ENCODE measurements at places on chromosomes 12 and 14. TPM values are rescaled to one million over a fixed set of nuclear protein-coding genes. Genes with fewer than 3 reads are reported as not detected.
A peak's percentile ranks its signal among the peaks of the same experiment; 100 is the strongest.

DNA sequence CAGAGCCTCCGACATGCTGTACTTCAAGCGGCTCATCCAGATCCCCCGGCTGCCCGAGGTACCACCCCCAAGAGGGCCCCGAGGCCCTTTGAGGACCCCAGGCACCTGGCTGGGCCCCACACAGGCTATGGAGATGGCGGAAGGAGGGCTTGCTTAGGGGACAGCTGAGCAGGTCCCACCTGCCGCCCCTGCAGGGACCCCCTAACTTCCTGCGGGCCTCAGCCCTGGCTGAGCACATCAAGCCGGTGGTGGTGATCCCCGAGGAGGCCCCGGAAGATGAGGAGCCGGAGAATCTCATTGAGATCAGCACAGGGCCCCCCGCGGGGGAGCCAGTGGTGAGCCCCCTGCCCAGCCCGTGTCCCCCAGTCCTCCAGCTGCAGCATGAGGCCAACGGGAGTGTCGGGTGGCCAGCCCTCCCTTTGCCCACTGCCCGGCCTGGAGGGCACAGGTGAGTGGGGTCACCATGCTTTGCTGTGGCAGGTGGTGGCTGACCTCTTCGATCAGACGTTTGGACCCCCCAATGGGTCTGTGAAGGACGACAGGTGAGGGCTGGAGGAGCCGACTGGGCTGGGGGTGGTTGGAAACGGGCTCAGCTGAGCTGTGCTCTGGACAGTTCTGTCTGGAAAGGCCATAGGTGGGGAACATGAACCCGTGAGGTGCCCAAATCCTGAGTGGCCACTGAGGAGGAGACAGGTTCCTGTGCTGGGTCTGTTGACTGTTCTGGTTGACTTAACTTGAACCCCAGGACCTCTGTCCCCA lies 20.0 kb downstream of the HIP1R start:
- H3K36me3 ChIP-seq = peaks cover 42% of the 10 kb centered on the region
- DNase-seq = no peak
- H3K4me3 ChIP-seq = no peak overlapping the region
- no peaks in the 10 kb centered on the region for H3K27me3 ChIP-seq
- no peak overlapping the region for H3K27ac ChIP-seq

The GSC gene
- total RNA-seq = not detected

The TAC3 gene
- total RNA-seq = not detected

The MYH6 gene
- total RNA-seq = not detected

DNA sequence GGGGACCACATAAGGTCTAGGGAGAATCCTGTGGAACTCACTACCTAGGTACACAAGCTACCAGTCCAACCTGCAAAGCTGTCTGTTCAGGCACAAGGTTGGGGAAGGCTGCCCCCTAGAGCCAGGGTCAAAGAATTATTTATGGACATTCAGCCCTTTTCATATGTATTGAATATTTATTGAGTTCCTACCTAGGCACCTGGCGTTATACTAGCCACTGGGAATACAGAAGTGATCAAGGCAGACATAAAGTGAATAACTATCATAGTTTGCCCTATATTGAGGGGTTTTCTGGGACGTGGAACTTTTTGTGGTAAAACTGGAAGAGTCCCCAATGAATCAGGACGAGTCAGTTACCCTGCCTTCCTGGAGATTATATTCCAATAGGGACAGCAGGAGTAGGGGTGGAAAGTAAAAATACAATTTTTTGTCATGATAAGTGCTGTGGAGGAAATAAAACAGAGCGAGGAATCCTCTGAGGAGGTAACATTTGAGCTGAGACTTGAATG lies 5.8 kb upstream of the SLC48A1 start:
- H3K27me3 ChIP-seq = no peaks in the 10 kb centered on the region
- H3K4me3 ChIP-seq = no peak overlapping the region
- no peak for DNase-seq
- peaks cover 11% of the 10 kb centered on the region for H3K4me1 ChIP-seq

The TESPA1 gene
- 3.4 TPM for total RNA-seq

DNA sequence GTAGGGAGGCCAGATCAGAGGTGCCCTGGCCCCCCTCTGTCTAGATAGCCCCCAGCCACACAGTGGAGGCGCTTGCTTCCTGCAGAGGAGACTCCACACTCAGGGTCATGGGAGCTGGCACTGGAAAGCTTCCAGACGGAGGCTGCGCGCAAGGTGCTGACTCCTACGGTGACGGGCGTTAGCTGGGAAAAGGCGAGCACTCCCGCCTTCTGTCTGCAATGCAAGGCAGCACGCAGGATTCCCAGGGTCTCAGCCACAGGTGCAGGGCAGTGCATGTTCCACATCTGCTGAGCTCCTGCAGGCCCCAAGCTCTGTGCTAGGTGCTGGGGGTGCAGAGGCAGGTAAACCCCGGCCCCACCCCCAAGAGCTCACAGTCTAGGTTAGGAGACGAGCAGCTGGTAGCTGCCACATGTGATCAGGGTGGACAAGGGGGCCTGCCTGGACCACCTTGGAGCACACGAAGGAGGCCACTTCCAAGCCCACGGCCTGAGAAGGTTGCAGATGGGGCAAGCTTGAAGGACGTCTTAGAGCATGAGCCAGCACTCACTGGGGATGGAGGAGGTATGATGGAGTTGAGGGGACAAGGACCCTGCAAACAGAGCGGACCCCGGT lies 310.9 kb upstream of the DIO3 start:
- no peaks in the 10 kb centered on the region for H3K4me1 ChIP-seq
- no peak for DNase-seq
- H3K36me3 ChIP-seq = no peaks in the 10 kb centered on the region
- no peak overlapping the region for H3K27ac ChIP-seq
- no peak overlapping the region for H3K4me3 ChIP-seq

DNA sequence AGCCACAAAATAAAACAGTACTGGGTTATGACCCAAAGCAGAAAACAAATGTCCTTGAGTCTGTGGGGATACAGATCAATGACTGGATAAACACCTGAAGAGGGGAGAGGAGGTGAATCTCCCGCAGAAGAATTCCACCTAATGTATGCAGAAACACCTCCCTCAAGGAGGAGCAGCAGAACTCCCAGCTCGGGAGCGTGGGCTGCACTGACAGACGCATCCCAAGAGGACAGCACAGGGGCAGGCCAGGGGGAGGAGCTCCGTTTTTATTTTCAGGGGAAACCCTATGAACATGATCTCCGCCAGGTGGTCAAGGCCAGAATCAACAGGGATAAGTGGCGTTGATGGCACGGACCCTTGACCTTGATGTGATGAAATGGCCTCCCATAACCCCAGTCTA lies 41.8 kb upstream of the PPP2R5C start:
- no peaks in the 10 kb centered on the region for H3K36me3 ChIP-seq
- H3K4me3 ChIP-seq = no peak overlapping the region
- H3K4me1 ChIP-seq = peaks cover 9% of the 10 kb centered on the region

- H3K27ac ChIP-seq = peak overlapping the region; percentile 95
- H3K27me3 ChIP-seq = no peaks in the 10 kb centered on the region
- H3K4me1 ChIP-seq = peaks cover 33% of the 10 kb centered on the region
- DNase-seq = peak; percentile 40
Measured at GRCh38 chr14:73058922-73059673, 764 bp downstream of the RBM25 start.

The CPNE8 gene
- 20.2 TPM for total RNA-seq

- H3K27me3 ChIP-seq = no peaks in the 10 kb centered on the region
- H3K36me3 ChIP-seq = no peaks in the 10 kb centered on the region
- no peak for DNase-seq
- no peak overlapping the region for H3K4me3 ChIP-seq
Measured at GRCh38 chr14:65991104-65991503, 495.1 kb upstream of the CCDC196 start.

DNA sequence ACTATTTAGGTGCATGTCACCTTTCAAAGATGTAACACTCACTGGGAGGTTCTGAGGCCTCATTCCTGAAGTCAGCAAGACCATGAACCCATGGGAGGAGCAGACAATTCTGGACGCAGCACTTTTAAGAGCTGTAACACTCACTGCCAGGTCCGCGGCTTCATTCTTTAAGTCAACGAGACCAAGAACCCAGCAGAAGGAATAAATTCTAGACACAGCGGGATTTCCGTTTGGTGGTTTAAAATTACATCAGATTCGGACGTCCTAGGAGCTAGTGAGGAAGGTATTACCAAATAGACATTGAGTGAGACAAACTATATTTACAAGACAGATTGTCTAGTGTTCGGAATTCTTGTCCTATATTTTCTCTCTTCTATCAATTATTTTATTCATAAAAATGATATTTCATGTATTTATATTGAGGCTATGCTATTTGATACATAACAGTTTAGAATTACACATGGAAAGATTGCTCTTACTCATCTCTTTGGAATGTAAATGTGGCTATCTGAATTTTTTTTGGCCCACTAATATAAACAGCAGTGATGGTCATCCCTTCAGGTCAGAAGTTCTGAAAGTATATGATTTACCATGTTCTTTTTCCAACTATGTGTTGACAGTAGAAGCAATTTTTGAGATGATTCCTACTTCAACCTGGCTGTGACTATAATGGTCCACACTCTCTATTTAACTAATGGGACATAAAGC lies 1973.0 kb upstream of the FLRT2 start:
- no peak overlapping the region for H3K27ac ChIP-seq
- no peaks in the 10 kb centered on the region for H3K36me3 ChIP-seq
- no peaks in the 10 kb centered on the region for H3K27me3 ChIP-seq
- no peak for DNase-seq
- no peaks in the 10 kb centered on the region for H3K4me1 ChIP-seq
- no peak overlapping the region for H3K4me3 ChIP-seq

GRCh38 chr12:85527192-85527591 lies 247.2 kb downstream of the ALX1 start:
- no peak overlapping the region for H3K27ac ChIP-seq
- H3K36me3 ChIP-seq = no peaks in the 10 kb centered on the region
- no peak overlapping the region for H3K4me3 ChIP-seq
- no peaks in the 10 kb centered on the region for H3K27me3 ChIP-seq
- no peak for DNase-seq
- no peaks in the 10 kb centered on the region for H3K4me1 ChIP-seq

DNA sequence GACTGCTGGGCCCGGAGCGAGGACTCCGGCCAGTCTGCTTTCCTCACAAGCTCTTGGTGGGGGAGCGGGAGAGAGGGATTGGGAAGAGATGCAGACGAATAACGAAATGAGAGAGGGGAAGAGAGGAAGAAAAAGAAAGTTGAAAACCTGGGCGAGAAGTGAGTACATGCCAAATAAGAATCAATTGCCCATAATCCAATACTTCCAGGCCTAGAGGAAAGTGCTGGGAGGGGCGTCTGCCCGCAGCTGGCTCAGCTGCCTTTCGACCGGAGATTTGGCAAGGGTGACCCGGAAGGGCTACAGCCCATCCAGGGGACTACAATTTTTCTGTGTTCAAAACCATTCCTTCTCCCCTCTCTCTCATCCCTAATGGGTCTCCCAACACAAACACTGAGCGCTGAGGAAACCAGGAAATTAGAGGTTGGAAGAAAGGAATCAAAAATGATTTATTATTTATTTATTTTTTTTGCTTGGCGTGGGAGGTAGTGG lies 4.9 kb downstream of the NKX2-1 start:
- H3K27me3 ChIP-seq = no peaks in the 10 kb centered on the region
- peaks cover 30% of the 10 kb centered on the region for H3K4me1 ChIP-seq
- peak overlapping the region; percentile 88 for H3K27ac ChIP-seq
- peak overlapping the region; percentile 52 for H3K4me3 ChIP-seq
- no peaks in the 10 kb centered on the region for H3K36me3 ChIP-seq

The PMEL gene
- total RNA-seq = 0.91 TPM

- no peak overlapping the region for H3K27ac ChIP-seq
- peaks cover 4% of the 10 kb centered on the region for H3K4me1 ChIP-seq
- H3K36me3 ChIP-seq = no peaks in the 10 kb centered on the region
- peaks cover 7% of the 10 kb centered on the region for H3K27me3 ChIP-seq
Measured at GRCh38 chr12:98743362-98743953, 98.4 kb downstream of the APAF1 start.

The LIN7A gene
- 14.9 TPM for total RNA-seq

The RFLNA gene
- not detected for total RNA-seq

The ACOT2 gene
- total RNA-seq = 55.5 TPM

- no peaks in the 10 kb centered on the region for H3K27me3 ChIP-seq
- H3K4me1 ChIP-seq = peaks cover 5% of the 10 kb centered on the region
- H3K27ac ChIP-seq = peak overlapping the region; percentile 54
- peak overlapping the region; percentile 38 for H3K4me3 ChIP-seq
- no peak for DNase-seq
Measured at GRCh38 chr14:23047034-23047634, 5.1 kb downstream of the PSMB11 start.

DNA sequence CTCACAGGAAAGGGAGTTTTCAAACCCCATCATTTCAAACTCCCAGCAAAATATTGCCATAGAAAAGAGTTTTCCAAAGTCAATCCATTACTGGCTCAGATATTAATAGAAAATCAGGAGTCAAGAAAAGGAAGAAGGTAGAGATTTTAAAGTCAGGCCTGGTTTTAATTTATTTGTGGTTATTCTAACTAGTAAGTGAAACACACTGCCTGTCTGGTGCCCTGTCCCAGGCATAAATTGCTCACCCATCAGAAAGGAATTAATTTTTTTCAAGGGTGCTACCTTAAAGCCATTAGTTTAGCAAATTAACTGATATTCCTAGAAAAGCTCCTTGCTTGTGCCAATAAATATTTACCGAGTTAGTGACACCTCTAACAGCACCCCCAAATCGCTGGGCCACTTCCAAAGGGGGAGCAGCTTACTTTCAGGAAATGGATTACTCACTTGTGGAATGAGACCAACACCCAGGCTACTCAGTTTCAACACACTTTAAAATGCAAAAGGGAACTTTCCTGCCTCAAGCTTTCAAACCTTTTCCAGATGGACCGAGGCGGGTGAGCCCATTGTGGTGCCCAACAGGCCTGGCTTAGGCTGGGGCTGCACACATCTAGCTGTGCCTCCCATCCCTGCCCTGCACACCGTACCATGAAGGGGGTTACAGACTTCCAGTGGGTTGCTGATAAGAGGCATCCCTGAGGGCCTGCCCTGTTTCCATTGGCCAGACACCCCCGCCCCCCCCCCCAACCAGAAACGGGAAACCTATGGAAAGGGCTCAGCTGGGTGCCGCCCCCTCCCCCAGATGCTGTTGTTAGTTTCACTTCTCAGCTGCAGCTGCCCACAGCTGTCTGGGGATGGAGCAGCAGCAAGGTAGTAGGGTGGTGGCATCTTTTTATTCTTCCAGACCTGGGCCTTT lies 117.2 kb downstream of the SAMD4A start:
- no peaks in the 10 kb centered on the region for H3K36me3 ChIP-seq
- peaks cover 21% of the 10 kb centered on the region for H3K4me1 ChIP-seq
- H3K27me3 ChIP-seq = no peaks in the 10 kb centered on the region
- H3K27ac ChIP-seq = peak overlapping the region; percentile 43
- no peak overlapping the region for H3K4me3 ChIP-seq

DNA sequence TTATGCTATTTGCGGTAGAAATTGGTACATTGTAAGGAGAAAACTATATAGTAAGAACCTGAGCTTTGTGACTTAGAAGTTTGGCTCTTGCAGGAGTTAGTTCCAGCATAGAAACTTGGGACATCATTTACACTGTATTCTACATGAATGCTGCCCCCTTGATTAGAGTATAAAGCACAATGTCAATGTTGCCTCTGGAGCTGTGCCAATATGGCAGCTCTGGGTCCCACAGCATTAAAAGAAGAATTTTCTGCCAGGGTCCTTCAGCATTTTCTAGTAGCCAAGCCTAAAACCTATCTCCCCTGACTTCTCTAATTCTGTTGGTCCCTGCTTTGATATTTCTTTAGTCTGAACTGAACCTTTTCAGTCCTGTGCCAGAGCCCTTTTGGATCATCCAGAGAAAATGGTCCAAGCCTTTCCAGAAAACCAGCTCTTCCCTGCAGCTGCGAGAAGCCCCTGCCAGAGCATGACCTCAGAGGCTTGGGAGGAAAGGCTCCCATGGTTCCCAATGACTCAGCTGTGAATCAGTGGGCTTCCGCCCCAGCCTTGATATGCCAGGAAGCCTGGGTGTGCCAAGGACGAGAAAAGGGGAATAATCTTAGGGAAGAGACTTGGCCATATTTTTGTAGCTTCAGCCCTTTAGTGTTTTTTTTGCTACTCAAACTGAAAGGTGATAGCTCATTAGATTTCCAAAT lies 43.2 kb downstream of the PLEKHG7 start:
- H3K27me3 ChIP-seq = no peaks in the 10 kb centered on the region
- H3K4me3 ChIP-seq = no peak overlapping the region
- peak overlapping the region; percentile 17 for H3K27ac ChIP-seq
- no peak for DNase-seq
